ENCODE measurements at places on chromosomes 4 and X.

DNA sequence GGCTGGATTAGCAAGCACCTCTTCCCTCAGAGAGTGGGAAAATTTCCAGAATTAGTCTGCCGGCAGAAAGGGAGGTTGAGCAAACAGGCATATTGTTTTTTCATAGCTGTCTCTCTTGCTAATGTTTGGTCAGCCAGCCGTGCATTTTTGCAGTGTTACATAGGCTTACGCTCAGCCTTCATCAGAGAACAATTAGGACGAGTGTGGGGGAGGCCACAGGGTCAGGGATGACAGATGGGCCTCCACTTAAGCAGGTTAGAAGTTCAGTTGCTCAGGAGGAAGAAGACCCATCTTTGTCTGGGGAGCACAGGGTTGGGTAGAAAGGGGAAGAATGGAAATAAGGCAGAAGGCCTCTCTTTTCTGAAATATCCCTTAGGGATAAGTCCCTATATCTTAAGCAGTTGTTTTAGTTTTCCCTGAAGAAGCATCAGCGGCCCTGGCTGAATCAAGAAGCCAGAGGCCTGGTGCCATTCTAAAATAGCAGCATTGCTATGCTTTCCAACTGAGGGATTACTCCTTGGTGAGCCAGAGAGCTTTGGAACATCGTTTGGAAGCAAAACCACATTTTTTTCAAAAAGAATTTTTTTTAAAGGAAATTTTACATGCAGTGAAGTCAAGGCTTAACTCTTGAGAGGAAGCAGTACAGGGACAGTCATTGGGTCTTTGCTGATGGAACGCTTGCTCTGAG, 118.8 kb downstream of the SMIM20 start:
- no peaks in the 10 kb centered on the region for H3K36me3 ChIP-seq
- no peak for DNase-seq
- peak overlapping the region; percentile 69 for H3K27ac ChIP-seq
- peaks cover 22% of the 10 kb centered on the region for H3K4me1 ChIP-seq

DNA sequence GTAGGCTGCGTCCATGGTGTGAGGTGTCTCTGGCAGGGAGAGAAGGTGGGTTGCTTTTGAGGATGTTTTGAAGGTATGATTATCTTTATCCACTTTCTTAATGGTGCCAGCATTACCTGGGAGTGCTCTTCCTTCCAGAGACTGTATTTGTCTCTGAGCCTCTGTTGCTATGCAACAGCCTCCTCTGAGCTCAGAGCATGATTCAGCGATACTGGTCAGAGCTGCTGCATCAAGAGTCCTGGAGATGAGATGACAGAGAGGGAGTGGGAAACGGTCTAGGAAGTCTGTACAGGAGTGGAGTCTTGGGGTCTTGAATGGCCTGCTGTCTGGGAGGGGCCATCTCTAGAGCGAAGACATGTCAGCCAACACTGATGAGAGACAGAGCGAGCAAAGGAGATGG, 104.4 kb upstream of the RAB40AL start:
- no peaks in the 10 kb centered on the region for H3K4me1 ChIP-seq
- H3K4me3 ChIP-seq = no peak overlapping the region
- no peaks in the 10 kb centered on the region for H3K27me3 ChIP-seq
- no peaks in the 10 kb centered on the region for H3K36me3 ChIP-seq
- DNase-seq = no peak
- no peak overlapping the region for H3K27ac ChIP-seq

DNA sequence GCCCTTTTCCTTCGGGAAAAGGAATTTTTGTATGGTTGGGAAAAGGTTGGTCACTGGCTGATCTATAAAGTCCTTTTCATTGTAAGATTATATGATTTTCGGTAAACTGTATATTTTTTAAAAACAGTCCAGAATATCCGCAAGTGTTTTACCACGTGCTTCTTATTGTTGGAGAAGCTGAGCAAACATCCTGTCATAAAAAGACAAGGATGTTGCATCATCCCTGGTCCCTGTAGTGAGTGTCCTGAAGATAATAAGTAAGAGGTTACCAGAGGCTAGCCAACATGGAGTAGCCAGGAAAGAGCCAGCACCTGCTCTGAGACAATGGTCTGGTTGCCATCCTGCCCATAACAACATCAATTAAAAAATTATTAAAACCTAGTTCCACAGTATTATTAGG, 5.1 kb downstream of the CXCL9 start:
- H3K27me3 ChIP-seq = no peaks in the 10 kb centered on the region
- DNase-seq = no peak
- H3K27ac ChIP-seq = no peak overlapping the region
- no peaks in the 10 kb centered on the region for H3K4me1 ChIP-seq

- no peak overlapping the region for H3K4me3 ChIP-seq
- H3K27me3 ChIP-seq = no peaks in the 10 kb centered on the region
- no peaks in the 10 kb centered on the region for H3K4me1 ChIP-seq
- no peaks in the 10 kb centered on the region for H3K36me3 ChIP-seq
- H3K27ac ChIP-seq = no peak overlapping the region
- no peak for DNase-seq
Measured at GRCh38 chr4:187301923-187302322, 578.3 kb upstream of the FAT1 start.

Data from suprapubic skin (tissue), 4 donors.